H7 (cell line): ENCODE measurements at places on chromosomes 2 and 18. TPM values are rescaled to one million over a fixed set of nuclear protein-coding genes. Genes with fewer than 3 reads are reported as not detected.

Gene AP1S3
- total RNA-seq = 3.3 and 4.6 TPM in 2 replicates

Gene CXCR2
- total RNA-seq = not detected in 2 replicates

Gene RESP18
- total RNA-seq = not detected in 2 replicates

Gene ITGB6
- not detected in 2 replicates for total RNA-seq

Gene CYP27A1
- 14.3 and 15.4 TPM in 2 replicates for total RNA-seq

Gene DLX2
- total RNA-seq = not detected in 2 replicates

Gene DNAJC5G
- total RNA-seq = not detected in 2 replicates

Gene STARD6
- total RNA-seq = not detected in 2 replicates

Gene DSG4
- total RNA-seq = not detected in 2 replicates

Gene PDCD1
- total RNA-seq = 1.0 and 2.8 TPM in 2 replicates

Gene GPR17
- not detected in 2 replicates for total RNA-seq

Gene TMEM198
- total RNA-seq = 2.9 and 4.2 TPM in 2 replicates

Gene SERPINB13
- total RNA-seq = not detected in 2 replicates

Gene OXER1
- 0.69 and 2.4 TPM in 2 replicates for total RNA-seq

Gene CFAP221
- 0.07 and 0.37 TPM in 2 replicates for total RNA-seq

Gene LRRC30
- not detected in 2 replicates for total RNA-seq

Gene C2orf66
- not detected in 2 replicates for total RNA-seq

Gene WNT10A
- 0.33 TPM in 1 of 2 replicates, not detected in the other for total RNA-seq

Gene TUBA3D
- 0.62 TPM in 1 of 2 replicates, not detected in the other for total RNA-seq

Gene SP140
- total RNA-seq = 0.55 TPM in 1 of 2 replicates, not detected in the other

Gene C2orf80
- total RNA-seq = 0.76 TPM in 1 of 2 replicates, not detected in the other

Gene RNU2-63P
- total RNA-seq = 1,165 and 1,374 TPM in 2 replicates

Gene TGOLN2
- 33.0 and 37.0 TPM in 2 replicates for total RNA-seq

Gene SLC4A5
- total RNA-seq = 0.90 and 1.1 TPM in 2 replicates

Gene ANKRD30B
- not detected in 2 replicates for total RNA-seq

Gene GALR1
- 0.15 and 0.17 TPM in 2 replicates for total RNA-seq

Gene ASB18
- total RNA-seq = not detected in 2 replicates

Gene REG1B
- not detected in 2 replicates for total RNA-seq

Gene PMS1
- 28.0 and 38.1 TPM in 2 replicates for total RNA-seq

Gene MTX2
- 45.1 and 59.6 TPM in 2 replicates for total RNA-seq

Gene ZNF513
- total RNA-seq = 11.8 and 19.2 TPM in 2 replicates

Gene PLGLB2
- total RNA-seq = not detected in 2 replicates

Gene PIEZO2
- 3.0 and 6.5 TPM in 2 replicates for total RNA-seq

Gene SCG2
- total RNA-seq = 2.5 and 3.4 TPM in 2 replicates

Gene SCN9A
- 0.90 and 0.92 TPM in 2 replicates for total RNA-seq

Gene POLR1A
- 16.3 and 19.9 TPM in 2 replicates for total RNA-seq

Gene RFTN2
- total RNA-seq = 3.2 and 3.4 TPM in 2 replicates
